GM12878 (cell line): ENCODE measurements at places on chromosomes 1 and 21.

- DNase-seq = no peak
Observed at GRCh38 chr1:6270401-6270800, 9.5 kb upstream of the GPR153 start.

DNA sequence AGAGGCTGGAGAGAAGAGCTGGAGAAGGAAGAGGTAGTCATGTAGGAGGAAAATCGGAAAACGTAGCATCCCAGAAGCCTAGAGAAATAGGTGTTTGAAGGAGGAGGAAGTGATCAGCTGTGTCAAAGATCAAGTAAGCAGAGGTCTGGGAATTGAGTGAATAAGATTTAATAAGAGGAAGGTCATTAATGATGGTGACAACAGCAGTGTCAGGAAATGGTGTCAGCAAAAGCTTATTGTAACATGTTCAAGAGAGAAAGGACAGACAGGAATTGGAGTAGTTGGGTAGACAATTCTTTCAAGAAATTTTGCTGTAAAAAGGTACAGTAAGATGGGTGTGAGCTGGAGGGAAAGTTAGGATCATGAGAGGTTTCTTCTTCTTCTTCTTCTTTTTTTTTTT lies 41.6 kb upstream of the SLC6A9 start:
- DNase-seq = no peak

DNA sequence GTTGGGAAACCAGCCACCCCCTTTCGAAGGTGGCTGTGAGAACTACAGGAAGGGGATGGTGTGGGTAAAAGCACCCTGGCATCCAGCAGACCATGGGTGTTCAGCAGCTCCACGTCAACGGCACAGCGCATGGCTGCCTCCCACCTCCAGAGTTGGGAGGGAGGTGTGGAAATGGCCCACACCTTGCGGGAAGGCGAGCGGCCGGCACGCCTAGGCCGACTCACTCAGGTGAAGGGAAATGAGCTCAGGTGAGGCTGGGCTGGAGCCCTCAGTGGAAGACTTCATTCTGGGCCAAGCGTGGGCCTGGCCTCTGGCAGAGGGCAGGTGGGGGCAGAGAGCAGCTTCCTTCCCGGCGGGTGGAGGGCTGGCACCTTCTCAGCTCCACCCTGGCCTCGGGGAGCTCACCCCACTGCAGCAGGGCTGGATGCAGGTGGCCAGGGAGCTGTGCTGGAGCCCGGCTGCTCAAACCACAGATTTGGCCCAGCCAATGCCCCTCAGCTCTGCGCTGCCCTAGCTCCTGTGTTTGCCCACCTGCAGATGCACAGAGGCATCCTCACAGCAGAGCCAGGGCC lies 24.8 kb upstream of the ALDH4A1 start:
- DNase-seq = no peak

DNA sequence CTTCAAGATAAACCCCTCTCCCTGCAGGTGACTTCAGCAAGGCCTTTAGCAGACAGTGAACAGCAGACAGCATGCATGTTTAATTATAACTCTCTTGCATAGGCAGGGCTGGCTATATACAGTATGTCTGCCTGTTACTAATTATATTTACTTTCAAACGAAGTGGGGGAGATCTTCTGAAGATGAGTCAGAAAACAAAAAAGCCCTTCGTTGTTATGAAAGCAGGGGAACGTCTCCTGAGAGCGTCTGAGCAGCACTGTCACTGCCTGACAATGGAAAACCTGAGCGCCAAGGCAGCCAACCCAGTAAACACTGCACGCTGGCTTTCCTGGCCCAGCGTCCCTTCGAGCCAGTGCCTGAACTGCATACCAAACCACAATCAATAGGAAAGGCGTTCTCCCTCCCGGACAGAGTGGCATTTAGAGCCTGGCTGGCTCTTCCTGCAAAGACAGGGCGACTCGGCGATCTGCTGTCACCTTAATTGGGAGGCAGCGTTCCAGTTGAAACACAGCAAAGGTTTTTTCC lies 54.1 kb downstream of the TOMM20 start:
- no peak for DNase-seq

- DNase-seq = no peak
Observed at GRCh38 chr1:9027307-9027706, 1.1 kb upstream of the SLC2A7 start.

DNA sequence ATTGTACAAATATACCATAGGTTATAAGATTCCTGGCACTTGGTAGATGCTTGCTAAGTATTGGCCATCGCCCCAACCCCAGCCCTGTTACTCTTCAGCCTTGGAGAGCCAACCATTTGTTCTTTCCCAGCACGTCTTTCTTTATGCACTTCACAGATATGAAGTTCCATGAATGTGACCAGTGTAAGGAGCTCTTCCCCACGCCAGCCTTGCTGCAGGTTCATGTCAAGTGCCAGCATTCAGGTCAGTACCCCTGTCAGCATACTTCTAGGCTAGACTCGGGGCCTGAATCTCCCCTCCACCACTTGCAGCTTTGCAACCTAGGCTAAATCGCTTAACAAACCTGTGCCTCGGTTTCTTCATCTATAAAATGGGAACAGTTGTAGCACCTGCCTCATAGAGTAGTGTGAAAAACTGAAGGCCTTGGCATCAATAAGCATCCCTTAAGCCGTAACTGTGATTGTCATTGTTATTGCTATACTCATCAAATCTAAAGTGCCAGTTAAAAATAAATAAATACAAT lies 41.0 kb upstream of the EPHA8 start:
- DNase-seq = no peak

DNA sequence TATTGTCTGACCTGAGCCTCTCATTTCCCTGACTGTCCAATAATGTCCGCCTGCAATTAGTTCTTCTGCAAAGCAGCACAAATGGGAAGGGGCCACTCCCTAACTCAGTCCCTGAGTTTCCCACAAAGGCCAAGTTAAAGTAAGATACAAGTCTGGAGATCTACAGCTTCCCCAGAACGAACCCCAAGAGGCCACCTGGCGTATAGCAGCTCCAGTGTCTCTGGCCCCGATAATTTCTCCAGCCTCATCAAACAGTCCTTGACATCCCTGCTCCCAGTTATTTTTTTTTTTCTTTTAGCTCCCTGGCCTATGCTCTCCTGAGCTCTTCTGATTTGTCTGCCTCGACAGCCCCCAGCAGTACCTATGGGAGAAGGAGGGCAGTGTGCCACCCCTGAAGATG lies 8.1 kb upstream of the ACKR1 start:
- no peak for DNase-seq

- no peak for DNase-seq
Observed at GRCh38 chr1:40789661-40790430, 6.3 kb downstream of the KCNQ4 start.

GRCh38 chr1:14339288-14339687 lies 259.2 kb upstream of the KAZN start:
- DNase-seq = no peak

- DNase-seq = no peak
Observed at GRCh38 chr1:172700556-172700955, 41.7 kb downstream of the FASLG start.

- no peak for DNase-seq
Observed at GRCh38 chr1:220999872-221000863, 120.9 kb downstream of the HLX start.

GRCh38 chr1:212607206-212607912 lies 1.2 kb upstream of the ATF3 start:
- no peak for DNase-seq

- DNase-seq = no peak
Observed at GRCh38 chr1:178371933-178372388, 124.8 kb downstream of the CLEC20A start.

- DNase-seq = no peak
Observed at GRCh38 chr21:45992301-45993209, 11.0 kb downstream of the COL6A1 start.

DNA sequence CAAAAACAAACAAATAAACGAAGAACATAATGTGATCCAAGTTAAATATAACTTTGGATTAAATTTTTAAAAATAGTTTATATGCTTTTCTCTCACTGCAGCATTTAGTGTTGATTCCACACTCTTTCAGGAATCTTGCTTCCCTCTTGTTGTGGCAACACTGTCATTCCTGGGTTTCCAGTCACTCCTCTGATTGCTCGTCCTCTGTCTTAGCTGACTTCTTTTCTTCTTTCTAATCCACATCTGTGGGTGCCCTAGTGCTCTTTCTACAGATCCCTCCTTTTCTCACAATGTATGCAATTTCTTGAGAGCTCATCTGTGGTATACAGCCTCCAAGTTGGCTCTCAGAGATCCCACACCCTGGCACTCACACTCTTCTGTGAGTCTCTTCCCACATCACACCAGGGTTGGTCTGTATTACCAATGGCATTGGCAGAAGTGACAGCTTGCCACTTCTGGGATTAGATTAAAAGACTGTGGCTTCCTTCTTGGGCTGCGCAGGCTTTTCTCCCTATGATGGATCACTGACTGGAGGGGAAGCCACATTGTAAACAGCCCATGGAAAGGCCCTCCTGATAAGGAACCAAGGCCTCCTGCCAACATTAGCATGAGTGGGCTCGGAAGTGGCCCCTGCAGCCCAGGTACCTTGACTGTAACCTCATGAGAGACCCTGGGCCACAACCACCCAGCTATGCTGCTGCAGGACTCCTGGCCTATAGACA lies 11.5 kb upstream of the MYOC start:
- no peak for DNase-seq

DNA sequence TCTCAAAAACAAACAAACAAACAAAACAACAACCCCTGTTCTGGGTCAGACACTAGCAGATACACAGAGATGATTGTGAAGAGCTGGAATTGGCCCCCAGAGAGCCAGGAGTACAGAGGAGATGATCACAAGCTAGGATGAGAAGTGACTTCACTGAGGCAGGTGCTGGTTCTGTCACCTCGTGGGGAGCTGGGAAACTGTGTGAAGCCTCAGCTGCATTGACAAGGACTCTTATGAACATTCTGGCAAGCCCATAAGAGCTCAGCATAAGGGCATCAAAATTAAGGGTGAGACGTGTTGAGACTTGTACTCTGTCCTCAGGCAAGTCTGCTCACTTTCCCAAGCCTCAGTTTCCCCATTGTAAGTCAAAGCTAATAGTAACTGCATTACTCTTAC lies 14.7 kb upstream of the PTP4A2 start:
- DNase-seq = no peak

DNA sequence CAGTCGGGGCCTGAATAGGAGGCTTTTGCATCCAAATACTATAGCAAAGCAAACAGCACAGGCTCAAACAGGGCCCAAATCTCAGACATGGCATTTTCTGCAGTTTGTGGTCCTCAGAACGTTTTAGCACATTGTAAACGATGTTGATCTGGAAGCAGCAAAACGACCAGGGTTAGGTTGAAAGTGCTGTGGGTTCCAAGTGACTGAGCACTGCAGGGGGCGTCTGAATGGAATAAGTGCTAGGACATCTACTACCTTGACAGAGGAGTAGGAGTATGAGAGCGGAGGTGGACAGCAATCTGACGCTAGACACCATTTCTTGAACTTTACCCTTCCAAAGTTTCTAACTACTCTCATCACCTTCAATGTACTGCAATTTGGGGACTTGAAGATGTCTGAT lies 214.9 kb downstream of the BARHL2 start:
- DNase-seq = no peak

- no peak for DNase-seq
Observed at GRCh38 chr1:15180189-15180588, 26.6 kb downstream of the TMEM51 start.

DNA sequence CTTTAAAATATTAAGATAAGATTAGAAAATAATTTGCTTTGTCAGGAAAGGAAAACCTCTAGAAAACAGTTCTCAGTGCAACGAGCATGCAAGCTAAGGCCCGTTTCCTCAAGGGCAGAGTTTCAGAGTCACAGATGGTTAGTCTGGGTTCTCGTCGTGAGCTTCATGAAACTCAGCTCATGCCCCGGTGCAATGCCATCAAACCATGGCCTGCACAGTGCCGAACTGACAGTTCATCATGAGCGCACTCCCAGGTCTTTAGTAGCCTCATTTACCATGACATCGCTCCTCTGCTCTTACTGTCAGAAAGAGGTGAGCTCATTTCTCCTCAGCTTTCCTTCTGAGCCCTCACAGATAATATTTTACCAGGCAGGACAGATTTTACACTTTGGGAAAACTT lies 319.2 kb downstream of the NTNG1 start:
- peak; percentile 40 for DNase-seq

DNA sequence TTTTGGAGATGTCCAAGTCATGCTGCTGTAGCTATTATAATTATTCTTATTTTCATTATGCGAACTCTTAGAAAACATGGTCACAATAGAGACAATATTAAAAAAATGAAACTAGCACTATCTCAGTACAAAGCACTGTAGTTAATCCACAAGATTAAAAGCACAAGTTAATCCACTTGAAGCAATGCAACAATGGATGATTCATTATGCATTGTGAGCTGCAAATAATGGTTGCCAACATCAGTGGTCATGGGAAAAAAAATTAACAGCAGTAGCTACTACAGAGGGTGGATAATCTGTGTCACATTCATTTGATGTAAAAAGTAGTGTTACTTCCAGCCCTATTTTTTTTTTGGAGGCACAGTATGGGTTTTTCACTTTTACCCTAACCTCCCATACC lies 56.7 kb downstream of the DPT start:
- DNase-seq = no peak

GRCh38 chr1:98188774-98189173 lies 267.9 kb upstream of the DPYD start:
- DNase-seq = no peak

DNA sequence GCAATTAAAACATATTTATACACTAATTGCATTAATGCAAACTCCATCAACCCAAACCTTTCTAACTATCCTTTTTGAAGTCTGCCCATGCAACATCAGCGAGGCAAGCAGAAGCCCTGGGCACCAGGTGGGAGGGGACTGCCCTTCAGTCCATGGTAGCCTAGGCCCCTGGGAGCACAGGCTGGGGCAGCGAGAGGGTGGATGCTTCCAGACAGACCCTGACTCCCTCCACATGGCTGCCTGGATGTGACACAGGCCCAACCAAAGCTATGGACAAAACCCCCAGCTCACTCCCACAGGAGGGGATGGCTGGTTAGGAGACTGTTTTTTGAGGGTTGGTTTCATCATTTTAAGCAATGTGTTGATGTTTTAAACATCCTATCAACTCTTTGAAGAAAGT lies 17.8 kb upstream of the LRRC47 start:
- no peak for DNase-seq
